NCI-H510A (cell line): ENCODE measurements at places on chromosomes 2 and 18.

DNA sequence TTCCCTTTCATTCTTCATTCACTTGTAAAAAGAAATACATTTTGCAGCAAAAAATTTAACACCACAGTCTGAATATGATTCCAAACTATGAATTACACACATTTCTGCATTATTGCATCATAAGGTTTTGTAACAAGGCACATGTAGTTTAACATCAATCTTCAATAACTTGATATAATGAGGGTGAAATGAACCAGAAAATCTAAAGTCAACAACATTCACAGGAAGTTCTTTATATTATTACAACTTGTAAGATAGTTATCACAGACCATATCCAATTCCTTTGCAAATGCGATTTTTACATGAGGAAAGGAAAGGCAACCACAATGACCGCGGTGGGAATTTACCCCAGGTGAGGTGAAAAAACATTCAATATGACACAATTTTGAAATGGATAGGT is 213.3 kb downstream of the NAPG start:
- DNase-seq, result no peak

- DNase-seq, result no peak
Observed at GRCh38 chr2:232573771-232574435, 23.4 kb downstream of the EIF4E2 start.

- no peak for DNase-seq
Observed at GRCh38 chr2:46985512-46985911, 69.9 kb upstream of the MCFD2 start.

GRCh38 chr2:226208726-226209125 is 590.9 kb downstream of the IRS1 start:
- no peak for DNase-seq

DNA sequence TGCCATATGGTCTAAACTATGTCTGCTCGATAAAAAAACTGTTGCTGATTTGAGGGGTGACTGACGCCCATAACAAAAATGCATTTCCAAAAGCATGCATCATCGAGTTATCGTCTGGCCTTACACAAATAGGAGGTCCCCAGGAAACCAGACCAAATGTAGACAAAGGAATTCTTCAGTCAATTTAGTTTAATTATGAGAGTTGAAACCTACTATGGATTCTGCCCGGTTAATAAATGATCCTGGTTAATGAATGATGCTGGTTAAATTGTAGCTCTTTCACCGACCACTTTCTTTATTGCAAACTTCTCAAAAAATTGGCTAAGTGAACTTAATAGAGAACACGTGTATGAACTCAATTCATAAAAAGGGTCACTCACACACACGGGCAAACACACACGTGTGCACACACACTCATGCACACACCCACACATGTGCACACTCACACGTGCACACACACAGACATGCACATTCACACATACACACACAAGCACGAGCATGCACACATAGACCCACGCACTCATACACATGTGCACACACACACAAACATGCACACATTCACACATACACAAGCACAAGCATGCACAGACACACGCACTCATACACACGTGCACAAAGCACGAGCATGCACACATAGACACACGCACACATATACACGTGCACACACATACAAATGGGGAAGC is 59.0 kb upstream of the SALL3 start:
- DNase-seq, result no peak

GRCh38 chr2:21330786-21331391 is 207.1 kb downstream of the TDRD15 start:
- no peak for DNase-seq

DNA sequence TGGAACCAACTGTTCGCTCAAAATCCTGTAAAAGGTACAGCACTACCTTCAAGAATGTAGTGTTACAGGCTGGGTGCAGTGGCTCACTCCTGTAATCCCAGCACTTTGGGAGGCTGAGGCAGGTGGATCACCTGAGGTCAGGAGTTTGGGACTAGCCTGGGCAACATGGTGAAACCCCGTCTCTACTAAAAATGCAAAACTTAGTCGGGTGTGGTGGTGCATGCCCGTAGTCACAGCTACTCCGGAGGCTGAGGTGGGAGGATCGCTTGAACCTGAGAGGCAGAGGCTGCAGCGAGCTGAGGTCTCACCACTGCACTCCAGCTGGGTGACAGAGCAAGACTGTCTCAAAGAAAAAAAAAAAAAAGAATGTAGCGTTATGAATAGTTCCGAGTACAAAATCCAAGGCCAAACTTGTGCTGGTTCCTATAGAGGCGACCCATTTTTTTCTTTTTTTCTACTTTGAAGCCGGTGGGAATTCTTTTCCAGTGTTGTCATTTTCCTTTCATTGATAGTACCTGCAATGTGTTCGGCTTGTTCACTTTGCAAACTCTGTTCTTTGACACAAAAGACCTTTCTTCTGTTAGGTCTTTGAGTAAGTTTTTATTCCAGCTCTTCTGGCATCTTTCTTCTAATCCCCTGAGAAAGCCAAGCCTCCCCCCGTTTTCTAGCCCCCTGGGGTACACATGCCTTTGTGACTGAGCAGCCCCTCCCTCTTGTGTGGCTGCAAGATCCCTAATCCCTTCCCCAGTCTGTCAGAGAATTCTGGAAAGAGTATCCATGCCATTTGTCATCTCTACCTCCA is 25.1 kb downstream of the INPP5D start:
- no peak for DNase-seq

DNA sequence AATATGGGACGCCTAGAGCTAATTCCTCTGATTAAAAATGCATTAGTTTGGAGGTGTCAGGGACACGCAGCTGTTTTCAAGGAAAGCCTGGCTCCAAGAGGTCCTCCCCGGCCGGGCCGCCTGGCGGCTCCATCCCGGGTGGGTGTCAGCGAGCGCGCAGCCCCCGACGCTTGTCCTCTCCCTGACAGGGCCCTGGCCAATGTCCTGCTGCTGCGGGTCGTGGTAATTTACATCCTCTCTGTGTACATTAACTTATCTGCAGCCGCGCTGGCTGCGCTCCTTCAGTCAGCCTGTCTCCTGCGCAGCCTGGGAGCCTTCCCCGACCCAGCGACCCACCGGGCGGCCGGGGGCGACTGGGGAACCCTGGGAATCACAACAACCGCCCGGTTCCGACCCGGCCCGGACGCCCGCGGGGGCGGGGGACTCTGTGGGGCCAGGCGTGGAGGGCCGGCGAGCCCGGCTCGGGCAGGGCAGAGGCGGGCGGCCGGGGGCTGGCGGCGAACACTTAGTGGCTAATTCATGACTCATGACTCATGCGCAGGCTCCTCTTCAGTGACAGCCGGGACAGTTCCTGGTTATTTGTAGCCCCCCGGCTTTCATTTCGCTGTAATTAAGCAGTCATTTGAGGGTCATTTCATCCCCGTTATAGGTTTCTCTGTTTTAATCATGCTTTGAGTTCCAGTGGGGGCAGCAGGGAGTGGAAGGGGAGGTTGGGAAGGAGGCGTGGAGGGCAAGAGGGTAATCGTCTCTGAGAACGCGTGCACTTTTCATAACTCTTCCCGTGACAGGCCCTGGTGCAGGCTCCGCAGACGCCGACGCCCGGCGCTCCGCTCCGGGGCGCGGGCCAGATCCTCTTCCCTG is 141.9 kb upstream of the CTAGE1 start:
- no peak for DNase-seq

DNA sequence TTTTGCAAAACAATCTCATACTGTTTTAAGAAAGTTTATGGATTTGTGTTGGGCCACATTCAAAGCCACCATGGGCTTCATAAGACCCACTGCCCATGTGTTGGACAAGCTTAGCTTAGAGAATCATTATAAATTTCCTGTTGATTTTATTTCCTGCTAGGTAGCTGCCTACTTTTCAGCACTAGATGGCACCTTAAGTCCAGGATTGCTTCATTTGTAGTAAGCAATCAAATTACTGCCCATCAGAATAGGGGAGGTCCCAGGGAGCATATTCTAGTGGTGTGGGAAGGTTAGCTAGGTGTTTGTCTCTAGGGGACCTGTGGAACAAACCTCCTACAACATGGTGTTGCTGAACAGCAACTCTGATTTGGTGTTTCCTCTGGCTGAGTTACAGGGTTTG is 11.0 kb upstream of the DCDC2C start:
- DNase-seq, result no peak

DNA sequence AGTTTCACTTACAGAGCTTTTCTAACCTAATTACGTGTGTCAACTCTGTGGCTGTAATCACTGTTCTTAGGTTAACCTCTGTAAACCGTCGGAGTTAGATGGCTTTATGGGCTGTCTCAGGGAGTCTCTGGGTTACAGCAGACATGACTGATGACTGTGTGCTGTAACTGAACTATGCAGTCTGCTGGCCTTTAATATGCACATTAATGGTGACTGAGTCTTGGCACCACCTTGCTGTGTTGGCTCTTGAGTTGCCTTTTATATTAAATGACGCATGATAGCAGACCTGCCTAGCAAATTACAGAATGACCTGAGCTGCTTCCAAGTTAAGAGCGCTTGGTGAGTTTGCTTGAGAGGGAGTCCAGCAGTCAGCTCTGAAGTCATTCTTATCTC is 90.1 kb downstream of the ACKR3 start:
- peak; percentile 44 for DNase-seq

DNA sequence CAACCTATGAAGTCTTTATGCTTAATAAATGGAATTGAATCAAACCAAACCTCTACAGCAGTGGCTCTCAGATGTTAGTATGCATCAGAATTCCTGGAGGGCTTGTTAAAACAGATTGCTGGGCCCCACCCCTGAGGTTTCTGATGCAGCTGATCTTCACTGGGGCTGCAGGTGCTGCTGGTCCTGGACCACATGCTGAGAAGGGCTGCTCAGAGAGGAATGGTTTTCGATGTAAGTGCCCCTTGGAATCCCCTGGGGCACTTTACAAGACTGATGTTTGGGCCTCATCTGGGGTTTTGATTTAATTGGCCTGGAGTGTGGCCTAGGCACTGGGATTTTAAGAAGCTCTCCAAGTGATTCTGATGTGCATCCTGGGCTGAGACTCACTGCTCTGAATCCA is 403.8 kb upstream of the HS6ST1 start:
- no peak for DNase-seq

- DNase-seq, result no peak
Observed at GRCh38 chr2:149155196-149155969, 116.9 kb downstream of the LYPD6B start.

GRCh38 chr18:49519101-49519971 is 32.3 kb upstream of the C18orf32 start:
- DNase-seq, result no peak

- no peak for DNase-seq
Observed at GRCh38 chr2:73837847-73838585, 9.3 kb downstream of the STAMBP start.

GRCh38 chr18:7682321-7682720 is 115.2 kb downstream of the PTPRM start:
- DNase-seq, result no peak

DNA sequence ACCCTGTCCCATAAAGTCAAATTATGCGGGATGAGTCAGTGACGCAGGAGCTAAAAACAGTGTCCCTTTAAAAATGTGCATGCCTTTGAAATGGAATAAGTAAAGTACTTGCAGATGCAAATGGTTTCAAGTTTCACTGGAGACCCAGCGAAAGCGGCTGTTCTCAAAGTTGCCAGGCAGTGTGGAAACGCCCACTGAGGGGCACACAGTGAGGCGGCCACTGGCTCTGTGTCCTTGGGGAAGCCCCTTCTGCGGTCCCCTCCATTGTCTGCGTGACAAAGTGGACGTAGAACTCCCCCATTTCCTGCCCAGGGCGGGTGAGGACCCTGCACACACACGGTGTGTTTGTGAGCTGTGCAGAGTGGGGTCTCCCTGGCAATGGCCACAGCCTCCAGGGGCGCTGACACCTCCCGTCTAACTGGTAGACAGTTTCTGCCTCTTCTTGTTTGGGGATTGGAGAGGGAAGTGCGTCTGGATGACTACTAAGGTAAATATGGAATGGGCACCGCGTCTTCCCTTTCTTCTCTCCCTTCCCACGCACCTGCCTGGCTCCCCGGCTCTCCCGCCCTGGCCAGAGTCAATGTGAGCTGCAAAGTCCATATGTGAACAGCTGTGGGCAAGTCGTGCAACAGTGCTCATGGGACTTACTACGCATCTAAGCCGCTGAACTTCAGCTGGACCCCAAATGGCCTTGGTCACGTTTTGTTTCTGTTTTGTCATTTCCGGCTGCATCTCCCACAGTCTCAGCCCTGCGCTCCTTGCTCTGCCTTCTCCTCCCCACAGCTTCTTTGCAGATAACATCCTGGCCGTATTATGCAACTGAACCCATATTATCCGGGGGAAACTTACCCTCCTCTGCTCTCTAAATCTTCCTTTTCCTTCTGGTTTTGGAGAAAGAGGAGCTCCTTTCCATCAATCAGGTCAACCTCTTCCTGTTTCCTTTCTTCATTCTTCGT is 33.7 kb upstream of the ZNF516 start:
- peak; percentile 77 for DNase-seq

DNA sequence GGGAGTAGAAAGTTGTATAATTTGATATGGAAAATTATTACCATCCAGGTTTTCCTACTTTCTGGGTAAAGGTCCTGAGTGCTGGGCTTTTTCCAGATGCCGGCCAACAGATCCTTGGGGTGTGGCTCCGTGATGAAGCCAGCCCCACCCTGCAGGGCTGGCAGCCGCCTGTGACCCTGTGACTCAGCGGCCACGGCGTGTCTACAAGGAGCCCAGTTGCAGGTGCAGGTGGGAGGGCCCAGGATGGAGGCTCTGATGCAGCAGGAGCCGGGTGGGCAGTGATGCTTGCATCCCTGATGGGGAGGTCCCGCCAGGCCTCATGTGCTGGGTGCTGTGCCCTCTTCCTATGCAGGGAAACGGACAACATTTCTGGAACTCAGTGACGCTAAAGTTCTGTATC is 96.0 kb upstream of the ALKAL2 start:
- DNase-seq, result no peak

GRCh38 chr18:28189400-28190239 is 12.7 kb upstream of the CDH2 start:
- no peak for DNase-seq

GRCh38 chr18:80161781-80162417 is 52.8 kb downstream of the ADNP2 start:
- DNase-seq, result no peak

DNA sequence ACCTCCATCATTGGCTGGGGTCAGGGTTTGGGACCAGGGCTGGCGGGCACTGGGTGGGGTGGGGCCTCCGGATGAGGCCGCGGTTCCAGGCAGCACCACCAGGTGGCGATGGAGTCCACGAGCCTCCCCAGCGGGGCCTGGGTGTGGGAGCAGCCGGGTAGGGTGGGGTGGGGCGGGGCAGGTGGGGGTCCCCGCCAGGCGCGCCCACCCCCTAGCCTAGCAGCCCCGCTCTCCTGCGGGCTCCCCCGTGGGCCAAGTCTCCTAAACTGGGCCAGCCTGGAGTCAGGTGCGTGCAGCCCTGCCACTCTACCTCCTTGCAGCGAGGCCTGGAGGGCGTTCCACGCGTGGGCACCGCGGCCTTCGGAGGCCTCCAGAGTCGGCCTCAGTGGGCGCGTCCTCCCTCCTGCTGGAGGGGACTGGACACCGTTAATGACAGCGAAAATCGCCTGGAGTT is 187.5 kb downstream of the TWIST2 start:
- DNase-seq, result no peak

DNA sequence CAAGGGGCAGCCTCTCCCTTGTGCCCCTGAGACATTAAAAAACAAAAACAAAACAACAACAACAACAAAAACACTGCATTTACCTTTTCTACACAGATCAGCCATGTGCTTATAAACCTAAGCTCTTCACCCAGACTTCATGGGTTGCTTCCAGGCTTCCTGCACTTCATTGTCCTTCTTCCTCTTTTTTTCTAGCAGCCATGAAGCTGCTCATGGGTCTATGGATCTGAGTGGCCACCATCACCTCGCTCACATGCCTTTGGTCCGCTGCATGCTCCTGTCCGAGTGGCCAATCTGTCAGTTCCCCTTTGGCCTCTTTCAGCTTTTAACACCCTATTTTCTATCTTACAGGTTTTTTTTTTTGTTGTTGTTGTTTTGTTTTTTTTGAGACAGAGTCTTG is 9.0 kb upstream of the TET3 start:
- DNase-seq, result no peak
